ENCODE measurements at places on chromosomes 7 and 10.

DNA sequence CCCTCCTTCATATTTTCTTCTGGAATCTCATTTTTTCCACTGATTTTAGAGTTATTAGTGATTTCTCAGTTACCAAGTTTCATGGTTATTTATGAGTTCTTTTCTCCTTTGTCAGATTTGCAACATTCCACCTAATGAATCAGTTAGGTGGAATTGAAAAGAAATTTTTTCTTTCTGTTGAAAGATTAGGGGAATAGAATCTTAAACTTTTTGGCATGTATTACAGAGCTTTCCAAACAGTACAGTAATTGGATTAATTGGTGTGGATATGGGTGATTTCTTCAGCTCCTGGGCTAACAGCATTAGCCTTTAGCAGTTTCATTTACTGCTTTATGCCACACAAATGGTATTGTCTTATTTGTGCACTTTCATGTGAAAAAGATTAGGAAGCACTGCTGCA lies 17.0 kb downstream of the STAM start:
- DNase-seq = peak; percentile 14

DNA sequence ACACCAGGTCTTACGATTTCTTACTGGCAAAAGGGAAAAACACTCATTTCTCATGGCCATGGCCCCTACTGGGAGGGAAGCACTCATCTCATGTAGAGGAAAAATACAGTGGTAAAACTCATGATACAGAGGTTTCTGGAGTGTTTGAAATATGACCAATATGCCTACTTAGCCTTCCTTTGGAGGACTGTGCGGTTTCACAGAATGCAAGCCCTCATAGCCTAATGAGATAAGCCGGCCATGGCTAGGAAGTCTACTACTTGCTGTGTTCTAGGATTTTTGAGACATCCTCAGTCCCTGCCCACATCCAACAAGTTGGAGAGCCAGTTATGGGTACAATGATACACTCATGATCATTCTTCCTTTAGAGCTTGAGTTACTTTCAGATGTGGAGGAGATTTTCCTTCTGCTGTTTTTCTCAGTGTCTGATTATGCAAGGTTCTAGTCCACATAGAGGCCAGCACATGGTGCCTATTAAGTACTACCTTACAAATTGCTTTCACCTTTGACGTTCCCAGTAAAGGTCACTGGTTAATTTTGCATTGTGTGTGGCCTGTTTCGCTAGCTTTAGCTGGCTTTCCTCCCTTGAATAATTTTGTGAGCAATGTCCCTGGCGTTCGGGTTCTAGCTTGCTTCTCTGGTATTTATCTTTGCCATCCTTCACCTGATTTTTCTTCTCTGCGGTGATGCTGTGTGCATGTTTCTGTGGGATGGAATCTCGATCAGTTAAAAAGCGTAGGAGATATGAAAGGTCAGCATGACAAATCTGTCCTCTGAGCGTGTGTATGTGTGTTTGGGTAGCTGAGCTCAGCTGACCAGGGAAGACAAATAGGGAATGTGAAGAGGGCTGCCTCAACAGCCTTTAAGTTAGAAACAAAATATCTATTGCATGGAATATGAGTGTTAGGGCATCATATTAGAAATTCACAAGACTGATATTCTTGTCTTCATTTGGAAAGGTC lies 295.4 kb downstream of the LRMDA start:
- DNase-seq = no peak

DNA sequence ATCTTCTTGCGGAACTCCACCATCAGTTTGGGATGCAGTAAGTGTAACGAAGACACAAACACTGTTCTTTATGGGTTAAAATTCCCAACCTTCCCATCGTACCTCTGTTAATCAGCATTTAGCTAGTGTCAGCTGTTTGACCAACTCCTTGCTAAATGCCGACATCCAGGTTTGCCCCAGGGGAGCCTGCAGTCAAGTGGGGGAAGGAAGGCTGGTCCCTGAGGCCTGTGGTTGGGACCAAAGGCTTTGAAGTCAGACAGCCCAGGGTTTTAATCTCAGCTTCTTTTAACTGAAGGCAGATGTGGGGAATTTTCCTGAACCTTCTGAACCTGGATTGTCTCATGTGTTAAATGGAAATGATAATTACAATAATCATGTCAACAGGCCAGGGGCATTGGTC lies 443.7 kb downstream of the GLRX3 start:
- no peak for DNase-seq

DNA sequence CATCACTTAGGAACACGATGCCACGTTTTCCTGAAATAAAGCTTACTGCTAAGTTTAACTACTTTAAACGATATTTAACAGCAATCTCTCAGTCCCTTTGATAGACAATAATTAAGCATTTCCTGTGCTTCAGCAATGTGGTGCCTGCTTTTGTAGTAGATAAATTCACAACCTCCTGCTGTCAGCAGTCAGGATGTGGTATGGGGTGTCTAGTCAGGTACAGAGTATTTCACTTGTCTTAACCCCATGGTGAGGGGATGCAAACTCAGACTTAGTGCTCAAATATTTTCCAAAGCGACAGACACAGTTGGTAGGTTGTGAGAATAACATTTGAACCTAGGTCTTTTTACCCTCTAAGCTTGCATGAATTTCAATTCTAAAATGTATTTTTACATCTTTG lies 526.2 kb upstream of the PFKP start:
- DNase-seq = no peak

- DNase-seq = no peak
Observed at GRCh38 chr10:132476146-132477065, 61.2 kb upstream of the INPP5A start.

- DNase-seq = no peak
Observed at GRCh38 chr10:73865459-73866442, 8.6 kb downstream of the CAMK2G start.

- DNase-seq = peak; percentile 9
Observed at GRCh38 chr7:88184848-88185304, 35.0 kb downstream of the SRI start.

GRCh38 chr10:103077491-103078308 lies 115.4 kb downstream of the NT5C2 start:
- no peak for DNase-seq

DNA sequence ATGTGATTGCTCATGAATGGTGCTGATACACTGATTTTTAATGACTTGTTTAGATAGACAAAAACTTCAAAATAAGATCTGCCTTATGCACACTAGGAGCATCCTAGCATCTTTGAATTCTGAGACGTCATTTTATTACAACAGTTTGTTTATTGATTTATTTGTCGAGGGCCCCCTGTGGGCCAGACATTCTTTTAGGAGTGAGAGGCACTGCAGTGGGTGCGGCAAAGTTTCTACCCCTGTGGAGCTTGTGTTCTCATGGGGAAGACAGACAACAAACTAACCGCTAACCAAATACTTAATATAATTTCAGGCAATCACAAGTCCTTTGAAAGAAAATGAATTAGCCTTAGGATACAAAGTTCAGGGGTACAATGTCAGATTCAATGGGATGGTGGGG lies 363.1 kb downstream of the RPS24 start:
- DNase-seq = no peak

- DNase-seq = peak; percentile 26
Observed at GRCh38 chr10:91350651-91351081, 59.5 kb upstream of the HECTD2 start.

GRCh38 chr7:2325162-2325561 lies 10.9 kb upstream of the SNX8 start:
- DNase-seq = no peak

DNA sequence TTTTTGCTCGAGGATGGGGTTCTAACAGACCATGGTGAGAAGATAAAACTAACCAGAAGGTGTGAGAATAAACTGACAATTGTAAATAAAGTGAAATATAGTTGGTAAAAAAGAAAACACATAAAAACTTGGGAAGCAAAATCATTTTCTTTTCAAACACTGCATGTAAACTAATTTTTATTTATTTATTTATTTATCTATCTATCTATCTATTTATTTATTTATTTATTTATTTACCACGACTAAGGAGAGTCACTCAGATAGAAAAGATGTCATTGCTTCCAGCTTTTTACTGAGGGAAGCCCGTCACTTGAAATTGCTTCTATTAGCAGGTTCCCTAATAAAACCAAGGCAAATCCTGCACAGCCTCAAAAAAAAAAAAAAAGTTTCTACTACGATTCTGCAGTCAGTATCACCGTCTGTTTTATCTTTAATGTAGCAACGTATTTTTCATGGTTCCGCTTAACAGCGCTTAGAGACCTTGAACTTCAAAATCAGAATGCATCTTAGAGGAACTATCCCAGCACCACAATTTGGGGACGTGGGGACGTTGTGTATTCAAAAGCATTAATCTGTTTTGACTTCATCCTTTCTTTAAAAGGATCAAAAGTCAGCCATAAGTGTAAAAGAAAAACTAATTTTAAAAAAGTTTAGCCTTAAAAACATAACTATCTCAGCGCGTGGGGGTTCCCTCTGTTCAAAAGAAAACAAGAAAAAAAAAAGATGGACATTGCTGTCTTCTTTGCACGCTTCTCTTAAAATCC lies 33.3 kb upstream of the EBLN1 start:
- peak; percentile 44 for DNase-seq

DNA sequence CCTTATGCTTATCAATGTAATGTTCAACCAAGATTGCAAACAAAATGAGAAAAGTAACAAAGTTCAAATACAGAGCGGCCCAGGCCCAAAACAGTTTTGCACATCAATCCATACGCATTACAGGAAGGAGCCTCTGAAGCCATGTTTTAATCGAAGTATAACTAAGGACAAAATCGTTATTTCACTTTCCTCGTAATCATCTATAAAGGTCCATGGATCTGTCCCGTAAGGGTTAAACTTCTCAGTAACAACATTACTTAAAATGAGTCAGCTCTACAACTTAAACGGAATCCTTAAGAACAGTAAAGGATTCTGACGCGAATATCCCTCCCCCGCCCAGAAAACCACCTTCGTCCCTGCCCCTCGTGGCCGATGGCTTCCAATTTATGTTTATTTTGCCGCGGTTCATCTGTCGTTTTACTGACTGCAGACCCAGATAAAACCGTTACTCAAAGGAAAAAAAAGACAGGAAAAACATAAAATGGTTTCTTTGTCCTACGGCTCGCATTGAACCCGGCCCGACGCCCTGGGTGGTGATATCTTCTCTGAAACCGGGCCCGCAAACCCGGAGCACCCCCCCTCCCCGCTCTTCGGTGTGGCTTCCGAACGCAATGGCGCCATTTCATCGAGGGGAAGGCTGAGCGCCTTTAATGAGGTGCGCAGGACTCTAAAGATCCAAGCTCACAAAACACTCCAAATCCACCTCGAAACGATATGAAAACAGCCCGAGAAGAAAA lies 1.1 kb downstream of the HNRNPA2B1 start:
- peak; percentile 83 for DNase-seq

All from adipocyte (in vitro differentiated cells).